ENCODE measurements at places on chromosomes 2 and 18.

GRCh38 chr2:46696966-46697829 lies 217.8 kb downstream of the TMEM247 start:
- DNase-seq = no peak

- DNase-seq = no peak
Measured at GRCh38 chr2:84861539-84861938, 19.3 kb downstream of the TRABD2A start.

- no peak for DNase-seq
Measured at GRCh38 chr2:7683708-7684107, 766.5 kb downstream of the RNF144A start.

DNA sequence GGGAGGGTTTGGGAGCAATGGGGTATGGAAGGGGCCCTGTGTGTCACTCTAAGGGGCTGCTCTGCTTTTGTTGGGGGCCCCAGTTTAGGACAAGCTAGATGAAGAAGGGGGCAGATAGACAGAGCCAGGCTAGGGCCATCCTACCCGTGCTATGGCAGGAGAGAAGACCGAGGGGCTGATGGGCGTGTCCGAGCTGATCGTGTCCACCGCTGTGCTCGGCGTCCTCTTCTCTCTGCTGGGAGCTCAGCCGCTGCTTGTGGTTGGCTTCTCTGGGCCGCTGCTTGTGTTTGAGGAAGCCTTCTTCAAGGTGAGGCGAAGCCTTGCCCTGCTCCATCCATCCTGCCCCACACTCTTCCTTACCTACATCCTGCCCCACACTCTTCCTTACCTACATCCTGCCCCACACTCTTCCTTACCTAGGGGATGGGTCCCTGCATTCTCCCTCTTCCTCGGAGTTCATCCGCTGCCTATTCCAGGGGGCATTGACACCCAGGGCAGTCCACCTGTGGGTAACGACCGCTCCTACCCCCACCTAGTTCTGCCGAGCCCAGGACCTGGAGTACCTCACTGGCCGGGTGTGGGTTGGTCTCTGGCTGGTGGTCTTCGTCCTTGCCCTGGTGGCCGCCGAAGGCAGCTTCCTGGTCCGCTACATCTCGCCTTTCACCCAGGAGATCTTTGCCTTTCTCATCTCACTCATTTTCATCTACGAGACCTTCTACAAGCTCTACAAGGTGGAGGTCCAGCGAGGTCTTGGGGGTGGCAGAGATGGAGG lies 8.9 kb downstream of the SLC4A3 start:
- DNase-seq = no peak

DNA sequence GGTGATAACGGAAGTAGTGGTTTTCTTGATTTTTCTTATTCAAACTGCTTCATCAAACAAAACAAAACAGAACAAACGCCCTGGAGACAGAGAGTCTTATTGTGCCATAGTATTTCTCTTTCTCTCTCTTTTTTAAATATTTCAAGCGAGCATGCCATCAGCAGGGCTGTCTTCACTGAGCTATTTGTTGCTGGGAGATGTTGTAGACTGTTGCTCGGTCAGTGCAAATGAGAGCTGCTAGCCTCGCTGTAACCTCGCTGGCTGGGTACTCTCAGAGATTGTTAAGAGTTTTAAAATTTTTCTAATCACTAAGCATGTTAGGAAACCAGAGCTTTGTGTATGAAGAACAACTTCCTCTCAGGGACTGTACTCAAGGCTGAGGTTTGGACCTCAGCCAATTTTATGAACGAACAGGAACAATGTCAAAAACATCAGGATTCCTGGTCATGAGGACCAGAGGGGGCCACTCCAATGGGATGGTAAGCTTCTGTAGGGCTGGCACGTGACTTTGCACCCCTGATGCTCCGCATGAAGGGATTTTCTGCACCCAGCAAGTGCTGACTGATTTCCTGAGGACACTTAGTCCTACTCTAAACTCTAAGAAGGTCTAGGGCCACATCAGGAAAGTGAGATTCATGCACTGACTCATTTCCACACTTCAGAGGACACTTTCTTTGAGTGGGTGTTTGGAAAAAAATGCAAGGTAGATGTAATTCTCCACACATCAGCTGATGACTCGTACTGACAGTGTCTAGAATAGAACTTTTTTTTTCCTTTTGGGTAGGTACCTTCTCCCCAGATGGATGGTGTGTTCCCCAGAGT lies 59.8 kb upstream of the IL1R1 start:
- no peak for DNase-seq

GRCh38 chr18:48544661-48545415 lies 6.0 kb downstream of the CTIF start:
- no peak for DNase-seq

DNA sequence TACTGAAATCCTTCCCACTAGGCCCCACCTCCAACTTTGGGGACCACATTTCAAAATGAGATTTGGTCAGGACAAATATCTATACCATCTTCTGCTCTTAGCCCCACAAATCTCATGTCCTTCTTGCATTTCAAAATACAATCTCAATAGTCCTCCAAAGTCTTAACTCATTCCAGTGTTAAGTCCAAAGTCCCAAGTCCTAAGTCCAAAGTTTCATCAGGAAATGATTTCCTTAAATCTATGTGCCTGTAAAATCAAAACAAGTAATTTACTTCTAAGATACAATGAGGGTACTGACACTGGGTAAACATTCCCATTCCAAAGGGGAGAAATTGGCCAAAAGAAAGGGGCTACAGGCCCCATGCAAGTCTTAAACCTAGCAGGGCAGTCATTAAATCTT lies 40.5 kb upstream of the TNP1 start:
- no peak for DNase-seq

GRCh38 chr18:80009661-80010550 lies 21.5 kb upstream of the TXNL4A start:
- no peak for DNase-seq

- no peak for DNase-seq
Measured at GRCh38 chr18:61133783-61134182, 199.4 kb upstream of the CDH20 start.

GRCh38 chr2:216936954-216937357 lies 77.1 kb upstream of the TNP1 start:
- no peak for DNase-seq

GRCh38 chr2:42332575-42332974 lies 28.4 kb downstream of the COX7A2L start:
- DNase-seq = no peak

- no peak for DNase-seq
Measured at GRCh38 chr2:37418956-37419355, 74.5 kb downstream of the QPCT start.

All from esophagus squamous epithelium (tissue), 5 donors.